HT1080 (cell line): ENCODE measurements at places on chromosomes 6 and 20.

- DNase-seq, result peak; percentile 46
These were observed 11.5 kb downstream of the NFKBIL1 start for GRCh38 chr6:31558631-31559500.

DNA sequence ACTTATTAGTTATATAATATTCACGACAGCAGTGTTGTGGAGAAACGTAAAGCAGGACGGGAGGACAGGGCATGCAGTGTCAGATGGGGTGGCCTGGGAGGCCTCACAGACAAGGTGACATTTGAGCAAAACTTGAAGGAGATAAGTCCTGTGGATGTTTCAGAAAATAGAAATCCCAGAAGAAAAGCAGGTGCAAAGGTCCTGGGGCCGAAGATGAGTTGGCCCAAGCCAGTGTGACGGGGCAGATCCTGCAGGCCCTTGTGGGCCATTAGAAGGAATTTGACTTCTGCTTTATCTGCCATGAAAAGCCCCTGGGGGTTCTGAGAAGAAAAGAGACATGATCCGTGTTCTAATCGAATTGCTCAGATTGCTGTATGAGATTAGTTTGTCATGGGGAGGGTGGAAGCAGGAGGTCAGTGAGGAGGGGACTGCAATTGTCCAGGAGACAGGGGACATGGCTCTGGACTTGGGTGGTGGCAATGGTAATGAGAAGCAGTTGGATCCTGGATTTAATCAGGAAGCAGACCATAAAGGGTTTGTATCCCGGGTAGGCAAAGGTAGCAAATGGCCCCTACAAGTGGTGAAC is 437.4 kb upstream of the SULF2 start:
- DNase-seq, result no peak

- DNase-seq, result no peak
These were observed 58.0 kb downstream of the SLC35D3 start for GRCh38 chr6:136980070-136980469.

DNA sequence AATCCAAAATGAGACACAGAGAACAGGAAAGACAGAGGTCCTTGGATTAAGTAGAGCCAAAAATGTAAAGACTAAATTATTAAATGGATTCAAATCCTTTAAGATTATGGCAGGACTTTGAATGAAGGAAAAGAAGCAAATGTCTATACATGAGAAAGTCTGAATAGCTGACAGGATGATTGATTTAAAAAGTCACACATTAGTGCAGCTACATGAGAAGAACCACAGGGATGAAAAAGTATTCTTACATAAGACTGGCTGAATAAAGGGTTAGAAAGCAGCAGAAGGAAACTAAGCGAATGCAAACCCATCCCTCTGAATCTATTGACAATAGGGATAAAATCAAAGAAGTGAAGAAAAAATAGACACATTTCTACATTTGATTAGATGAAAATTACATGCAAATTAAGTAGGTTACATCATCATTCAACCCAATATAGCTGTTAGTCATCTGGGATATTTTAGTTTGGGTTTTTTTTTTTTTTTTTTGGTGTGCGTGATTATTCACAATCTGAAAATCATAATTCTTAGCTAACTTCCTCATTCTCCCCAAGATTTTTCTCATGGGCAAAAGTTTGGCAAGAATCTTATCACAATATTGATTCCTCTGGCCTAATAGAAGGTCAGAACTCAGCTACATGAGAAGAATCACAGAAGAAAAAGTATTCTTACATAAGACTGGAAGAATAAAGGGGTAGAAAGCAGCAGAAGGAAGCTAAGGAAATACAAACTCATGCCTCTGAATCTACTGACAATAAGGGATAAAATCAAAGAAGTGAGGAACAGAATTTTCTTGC is 845.4 kb downstream of the HACE1 start:
- no peak for DNase-seq

DNA sequence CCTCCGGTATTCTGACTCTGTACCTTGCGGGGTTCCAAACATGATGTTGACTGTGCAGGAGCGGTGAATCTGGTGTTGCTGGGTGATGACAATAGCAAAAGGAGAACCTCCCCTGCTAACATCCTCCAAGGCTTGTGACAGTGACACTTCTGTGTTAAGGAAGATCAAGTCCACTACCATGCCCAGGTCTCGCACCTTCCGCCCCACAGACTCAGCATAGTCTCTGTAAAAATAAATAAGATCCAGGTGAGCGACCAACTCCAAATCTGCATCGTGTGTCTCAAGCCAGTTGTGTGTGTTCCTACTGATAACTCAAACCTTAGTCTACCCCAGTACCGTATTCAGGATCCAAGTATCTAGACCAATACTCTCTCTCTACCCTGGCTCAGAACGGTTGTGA is 24.8 kb downstream of the NCOA5 start:
- no peak for DNase-seq

DNA sequence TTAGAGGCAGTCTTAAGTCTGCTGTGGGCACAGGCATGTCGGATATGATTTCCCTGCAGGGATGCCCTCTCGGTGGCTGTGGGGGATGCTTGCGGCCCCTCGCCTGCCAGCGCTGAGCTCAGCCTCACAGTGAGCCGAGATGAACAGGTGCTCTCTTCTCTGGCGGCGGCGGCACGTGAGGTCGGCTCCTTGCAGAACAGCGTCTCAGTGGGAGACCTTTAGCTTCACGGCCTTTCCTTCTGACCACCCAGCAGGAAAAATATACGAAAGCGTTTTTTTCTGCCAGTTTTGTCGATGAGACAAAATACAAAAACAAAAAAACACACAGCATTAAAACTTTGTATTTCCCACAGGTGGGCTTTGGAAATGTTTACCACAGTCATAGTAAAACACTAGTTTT is 23.6 kb downstream of the FOXA2 start:
- no peak for DNase-seq

DNA sequence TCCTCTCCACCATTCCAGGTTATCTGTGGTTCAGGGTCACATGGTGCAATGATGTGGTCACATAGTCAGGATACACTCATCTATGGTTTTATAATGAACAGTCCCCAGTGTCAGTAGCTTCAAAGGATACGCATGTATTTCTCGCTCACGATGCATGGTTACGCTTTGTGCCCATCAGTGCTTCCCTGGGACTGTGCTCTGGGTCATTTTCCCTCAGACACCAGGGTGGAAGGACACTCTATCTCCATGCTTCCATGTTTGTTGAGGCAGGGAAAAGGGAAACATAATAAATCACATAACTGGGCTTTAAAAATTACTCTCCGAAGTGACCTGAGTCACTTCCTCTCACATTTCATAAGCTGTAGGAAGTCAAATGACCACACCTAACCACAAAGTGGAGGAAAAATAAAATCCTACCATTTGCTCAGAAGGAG is 394.8 kb upstream of the NOX3 start:
- peak; percentile 89 for DNase-seq

DNA sequence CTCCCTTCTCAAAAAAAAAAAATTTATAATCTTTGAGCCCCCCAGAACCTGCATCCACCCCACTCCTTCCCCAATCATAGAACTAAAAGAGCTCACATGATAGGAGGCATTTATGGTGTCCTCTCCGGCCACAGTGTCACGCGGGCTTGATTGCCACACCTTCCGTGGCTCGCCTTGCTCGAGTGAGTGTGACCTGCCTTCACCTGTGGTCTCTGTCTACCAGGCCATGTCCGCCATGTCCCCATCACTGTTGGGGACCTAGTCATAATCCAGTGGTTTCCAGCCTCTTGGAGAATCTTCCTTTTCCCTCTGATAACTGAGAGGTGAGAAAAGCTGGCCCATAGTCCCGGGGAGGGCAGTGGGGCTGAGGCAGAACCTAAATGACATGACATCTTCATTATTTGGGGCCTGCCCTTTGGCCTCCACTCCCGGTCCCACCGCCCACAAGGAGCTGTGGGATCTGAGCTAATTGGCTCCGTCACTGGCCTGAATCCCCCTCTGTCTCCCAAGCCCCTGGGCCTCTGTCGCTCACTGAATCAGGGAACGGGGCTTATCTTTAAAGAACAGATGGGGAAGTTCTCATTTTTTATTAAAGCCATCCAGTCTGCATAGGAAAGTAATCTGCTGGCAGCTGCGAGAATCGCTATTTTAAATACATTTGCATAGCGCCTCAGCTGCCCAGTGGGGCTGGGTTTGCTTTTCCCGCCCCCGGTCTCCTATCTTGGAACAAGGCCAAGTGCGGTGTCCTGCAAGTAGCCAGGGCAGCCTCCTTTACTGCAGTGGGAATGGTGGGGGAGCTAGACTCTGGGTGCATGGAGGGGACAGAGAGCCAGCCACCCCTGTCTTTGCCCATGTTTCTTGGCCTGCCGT is 197.6 kb upstream of the PMEPA1 start:
- no peak for DNase-seq

DNA sequence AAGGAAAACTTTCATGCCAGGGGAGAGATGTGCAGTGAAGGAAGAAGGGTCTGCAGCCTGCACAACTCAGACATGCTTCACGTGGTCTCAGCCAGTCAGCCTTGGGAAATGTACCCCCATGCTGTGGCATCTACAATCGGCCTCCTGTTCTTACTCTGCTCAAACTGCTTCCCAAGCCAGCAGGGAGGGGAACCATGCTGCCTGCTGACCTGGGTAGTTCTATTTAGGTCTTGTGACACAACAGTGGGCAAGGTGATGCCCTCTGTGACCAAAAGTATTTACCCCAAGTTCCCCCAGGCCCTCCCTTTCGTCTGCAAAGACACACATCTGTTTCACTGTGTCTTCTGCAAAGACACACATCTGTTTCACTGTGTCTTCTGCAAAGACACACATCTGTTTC is 106.9 kb downstream of the SLC23A2 start:
- no peak for DNase-seq

DNA sequence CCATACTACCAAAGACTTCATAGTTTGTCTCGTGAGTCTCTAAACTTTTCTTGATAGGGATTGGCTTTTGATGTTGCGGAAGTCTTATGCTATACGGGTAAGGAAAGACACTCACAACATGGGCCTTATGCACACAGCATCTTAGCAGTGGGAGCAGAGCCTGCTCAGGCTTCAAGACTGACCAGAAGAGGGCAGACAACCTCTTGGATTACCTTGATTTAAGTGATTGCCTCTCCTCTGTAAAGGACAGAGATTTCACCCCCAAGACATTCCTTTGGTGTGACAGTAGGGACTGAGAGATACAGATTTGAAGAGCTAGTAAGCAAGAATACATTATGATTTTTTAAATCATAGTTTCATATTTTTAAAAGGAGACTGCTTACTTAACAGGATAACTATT is 71.0 kb upstream of the SAMD3 start:
- peak; percentile 75 for DNase-seq

DNA sequence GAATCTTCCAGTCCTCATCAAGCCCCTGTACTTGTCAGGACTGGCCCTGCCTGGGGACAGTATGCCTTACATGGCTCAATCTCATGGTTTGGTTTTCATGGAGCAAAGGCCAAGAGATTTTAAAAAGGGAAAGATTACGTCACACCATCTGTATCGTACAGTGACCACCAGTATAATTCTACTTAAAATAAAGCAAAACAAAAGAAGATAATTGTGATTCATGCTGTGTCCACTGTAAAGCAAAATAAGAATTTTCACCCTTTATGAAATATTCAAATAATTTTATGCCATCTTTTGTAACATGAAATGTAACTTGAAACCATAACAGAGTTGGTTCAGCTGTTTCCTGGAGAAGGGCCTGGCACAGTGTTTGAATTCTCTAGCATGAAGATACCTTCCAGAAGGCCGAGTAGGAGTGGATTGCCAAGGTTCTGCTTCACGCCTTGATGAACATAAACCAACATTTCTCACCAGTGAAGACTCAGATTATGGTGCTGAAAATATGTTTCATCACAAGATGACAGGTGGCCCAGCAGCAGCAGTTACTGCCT is 486.5 kb downstream of the RFPL4B start:
- no peak for DNase-seq

- DNase-seq, result no peak
These were observed 10.7 kb upstream of the PRR18 start for GRCh38 chr6:166318649-166319600.

GRCh38 chr20:5096463-5096862 is 23.3 kb downstream of the PCNA start:
- DNase-seq, result no peak

GRCh38 chr6:104795363-104795762 is 64.4 kb downstream of the HACE1 start:
- DNase-seq, result no peak

DNA sequence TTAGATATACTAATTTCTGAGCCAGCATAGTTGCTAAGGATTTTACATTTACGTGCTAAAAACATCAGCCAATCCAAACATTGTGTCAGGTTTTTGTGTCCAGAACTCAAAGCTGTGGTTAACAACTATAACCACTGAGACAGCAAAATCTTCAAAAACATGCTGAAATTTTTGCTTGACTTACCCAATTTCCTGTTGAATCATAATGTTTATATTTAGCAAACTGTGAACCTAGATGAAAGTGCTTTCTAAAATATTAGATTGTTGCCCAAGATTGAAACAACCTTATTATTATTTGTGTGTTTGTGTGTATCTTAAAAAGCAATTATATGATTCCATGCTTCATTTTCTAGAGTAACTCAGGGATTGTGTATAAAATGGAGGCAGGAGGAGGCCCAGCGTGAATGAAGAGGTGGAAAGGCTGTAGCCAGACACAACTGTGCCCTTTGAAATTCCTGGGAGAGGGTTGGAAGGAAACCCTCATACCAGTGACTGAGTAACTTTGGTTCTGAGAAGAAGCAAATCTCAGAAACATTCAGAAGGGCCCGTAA is 48.0 kb downstream of the ARMC2 start:
- peak; percentile 77 for DNase-seq

DNA sequence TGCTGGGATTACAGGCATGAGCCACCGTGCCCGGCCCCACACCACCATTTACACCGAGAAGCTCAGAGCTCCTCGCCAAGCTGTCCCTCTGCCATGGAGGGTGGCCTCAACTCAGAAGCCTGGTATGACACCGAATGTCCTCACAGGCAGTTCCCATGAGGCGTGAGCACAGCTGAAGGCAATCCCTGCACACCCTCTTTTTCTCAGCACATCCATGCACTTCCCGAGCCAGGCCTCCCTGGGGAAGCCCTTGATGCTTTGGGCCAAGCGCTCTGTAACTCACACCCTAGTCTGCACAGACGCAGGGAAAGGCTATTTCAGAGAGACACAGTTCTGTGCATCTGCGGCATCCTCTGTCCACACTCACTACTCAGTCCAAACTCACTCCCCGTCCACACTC is 18.4 kb downstream of the THBS2 start:
- no peak for DNase-seq

DNA sequence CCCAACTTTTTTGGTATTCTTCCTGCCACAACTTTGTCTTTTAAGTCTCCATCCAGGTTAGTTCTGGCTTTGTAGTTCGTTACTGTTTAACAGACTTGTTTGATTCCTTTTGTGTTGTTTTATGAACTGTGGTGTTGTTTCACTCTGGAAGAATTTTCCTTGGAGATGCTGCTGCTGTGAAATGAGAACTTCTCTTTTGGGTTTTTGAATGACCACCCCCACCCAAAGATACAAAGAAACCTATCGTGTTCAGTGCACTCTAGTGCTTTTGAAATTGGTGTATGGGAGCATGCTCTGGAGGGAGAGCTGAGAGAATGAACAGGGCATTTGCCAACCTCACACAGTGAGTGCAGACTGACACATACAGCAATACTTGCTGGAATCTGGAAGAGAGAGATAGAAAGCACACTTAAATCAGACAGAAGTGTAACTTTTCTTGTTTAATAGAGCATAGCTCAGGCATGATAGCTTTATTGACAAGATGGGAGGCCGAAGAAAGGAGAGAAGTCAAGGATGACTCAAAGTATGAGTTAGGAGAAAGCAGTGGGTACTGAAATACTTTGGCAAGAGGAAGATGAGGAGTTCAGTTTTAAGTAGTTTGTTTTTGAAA is 293.1 kb downstream of the SOX4 start:
- no peak for DNase-seq

- no peak for DNase-seq
These were observed 466.3 kb upstream of the CDH4 start for GRCh38 chr20:60785785-60786184.
